Stimulated activated CD4-positive, alpha-beta T cell treated with anti-CD3 and anti-CD28 coated beads, Interleukin-2, amount 100 ng/mL, for 4 hours (primary cell): ENCODE measurements at places on chromosomes 5 and 9.

DNA sequence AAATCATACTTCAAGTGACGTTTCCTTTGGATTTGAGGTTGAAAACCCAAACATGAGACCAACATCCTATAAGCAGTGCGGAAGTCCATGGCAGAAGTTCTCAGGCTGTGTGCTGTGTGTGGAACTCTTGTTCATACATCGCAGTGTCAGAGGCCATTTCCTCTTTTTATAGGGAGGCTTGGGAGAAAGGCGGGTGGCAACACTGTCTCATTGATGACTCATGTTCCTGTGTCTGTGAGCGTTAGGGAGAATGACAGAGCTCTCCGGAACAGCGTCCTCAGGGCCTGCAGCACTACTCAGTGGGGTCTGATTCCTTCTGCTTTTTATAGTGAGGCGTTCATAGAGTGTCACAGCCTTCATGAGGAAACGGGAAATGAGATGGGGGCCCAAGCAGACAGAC is 98.8 kb upstream of the BASP1 start:
- DNase-seq = no peak

DNA sequence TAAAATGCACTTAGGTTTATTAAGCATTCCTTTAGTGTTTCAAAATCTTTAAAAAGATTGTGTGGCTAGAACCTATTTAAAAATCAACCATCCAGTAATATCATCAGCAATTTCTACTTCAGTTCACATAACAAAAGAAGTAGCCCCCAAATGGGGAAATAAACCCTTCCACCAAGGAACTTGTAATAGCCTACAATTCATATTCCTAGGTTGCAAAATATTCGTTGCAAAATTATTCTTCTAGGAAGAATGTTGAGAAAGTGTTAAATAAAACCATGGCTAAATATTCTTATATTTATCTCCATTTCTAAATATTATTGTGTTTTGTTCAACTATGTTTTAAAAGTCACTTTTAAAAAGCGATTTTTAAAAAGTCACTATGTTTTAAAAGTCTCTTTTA is 177.9 kb upstream of the PRLR start:
- no peak for DNase-seq

DNA sequence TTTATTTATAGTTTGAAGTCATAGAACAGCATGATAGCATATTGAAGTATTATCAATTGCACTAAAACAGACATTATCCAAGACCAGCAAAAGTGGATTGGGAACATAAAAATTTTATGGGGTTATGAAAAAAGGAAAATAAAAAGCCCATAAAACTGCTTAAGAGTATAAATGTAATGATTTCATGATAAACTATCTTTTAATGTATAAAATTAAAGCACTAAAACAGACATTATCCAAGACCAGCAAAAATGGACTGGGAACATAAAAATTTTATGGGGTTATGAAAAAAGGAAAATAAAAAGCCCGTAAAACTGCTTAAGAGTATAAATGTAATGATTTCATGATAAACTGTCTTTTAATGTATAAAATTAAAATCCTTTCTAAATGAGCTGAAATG is 119.0 kb upstream of the DAPK1 start:
- no peak for DNase-seq

- DNase-seq = no peak
These were observed 32.0 kb upstream of the DHFR start for GRCh38 chr5:80686757-80687156.

DNA sequence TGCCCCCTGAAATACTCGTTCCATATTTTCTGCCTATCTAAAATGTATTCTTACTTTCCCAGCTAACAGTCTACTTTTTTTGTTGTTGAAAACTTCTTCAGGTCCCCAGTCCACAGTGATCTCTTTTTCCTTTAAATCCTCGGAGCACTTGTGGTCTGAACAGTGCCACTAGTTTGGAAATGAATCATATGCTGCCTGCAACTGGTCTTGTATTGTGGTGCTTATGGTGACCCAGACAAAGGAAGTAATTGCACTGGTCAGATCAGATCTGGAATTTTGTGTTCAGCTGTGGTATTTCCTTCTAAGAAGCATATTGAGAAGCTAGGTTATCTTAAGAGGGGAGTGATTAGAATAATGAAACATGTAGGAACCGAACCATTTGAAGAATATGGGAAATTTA is 2.9 kb downstream of the UNC13B start:
- no peak for DNase-seq

GRCh38 chr5:158995694-158996173 is 104.0 kb downstream of the EBF1 start:
- DNase-seq = no peak

DNA sequence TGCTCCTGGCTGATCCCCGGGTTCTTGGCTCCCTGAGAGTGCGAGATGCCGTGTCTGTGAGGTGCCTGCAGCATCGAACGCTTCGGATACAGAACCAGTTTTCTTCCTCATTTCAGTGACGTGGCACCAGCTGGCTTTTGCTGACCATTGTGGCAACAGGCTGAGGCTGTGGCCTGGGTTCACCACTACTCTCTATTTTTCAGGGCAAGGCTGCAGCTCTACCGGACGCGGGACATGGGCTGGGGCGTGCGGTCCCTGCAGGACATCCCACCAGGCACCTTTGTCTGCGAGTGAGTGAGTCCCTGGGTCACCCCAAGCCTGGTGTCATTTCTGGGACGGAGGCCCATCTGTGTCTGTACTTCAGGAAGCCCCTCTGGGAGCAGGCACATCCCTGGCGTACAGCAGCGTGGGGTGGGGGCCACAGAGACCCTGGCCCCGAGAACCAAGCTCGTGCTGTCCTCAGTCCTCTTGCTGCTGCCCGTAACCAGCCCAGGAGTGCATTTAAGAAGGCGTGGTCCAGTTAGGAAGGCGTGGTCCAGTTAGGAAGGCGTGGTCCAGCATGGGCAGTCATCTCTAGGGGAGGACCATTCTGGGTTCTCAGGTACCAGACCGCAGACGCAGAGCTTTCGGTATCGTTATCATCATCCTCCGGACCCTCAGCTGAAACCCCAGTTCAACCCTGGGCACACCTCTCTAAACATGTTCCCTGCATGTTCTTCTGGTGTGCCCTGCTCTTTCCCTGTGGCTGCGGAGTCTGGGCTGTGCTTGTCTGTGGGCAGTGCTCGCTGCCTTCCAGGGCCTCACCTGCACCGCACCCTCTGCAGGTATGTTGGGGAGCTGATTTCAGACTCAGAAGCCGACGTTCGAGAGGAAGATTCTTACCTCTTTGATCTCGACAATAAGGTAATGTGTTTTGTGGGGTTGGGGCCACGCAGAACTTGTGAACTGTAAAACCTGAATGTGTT is 60.1 kb upstream of the CACNA1B start:
- no peak for DNase-seq

- DNase-seq = no peak
These were observed 15.1 kb upstream of the ACSL6 start for GRCh38 chr5:132026516-132027008.

DNA sequence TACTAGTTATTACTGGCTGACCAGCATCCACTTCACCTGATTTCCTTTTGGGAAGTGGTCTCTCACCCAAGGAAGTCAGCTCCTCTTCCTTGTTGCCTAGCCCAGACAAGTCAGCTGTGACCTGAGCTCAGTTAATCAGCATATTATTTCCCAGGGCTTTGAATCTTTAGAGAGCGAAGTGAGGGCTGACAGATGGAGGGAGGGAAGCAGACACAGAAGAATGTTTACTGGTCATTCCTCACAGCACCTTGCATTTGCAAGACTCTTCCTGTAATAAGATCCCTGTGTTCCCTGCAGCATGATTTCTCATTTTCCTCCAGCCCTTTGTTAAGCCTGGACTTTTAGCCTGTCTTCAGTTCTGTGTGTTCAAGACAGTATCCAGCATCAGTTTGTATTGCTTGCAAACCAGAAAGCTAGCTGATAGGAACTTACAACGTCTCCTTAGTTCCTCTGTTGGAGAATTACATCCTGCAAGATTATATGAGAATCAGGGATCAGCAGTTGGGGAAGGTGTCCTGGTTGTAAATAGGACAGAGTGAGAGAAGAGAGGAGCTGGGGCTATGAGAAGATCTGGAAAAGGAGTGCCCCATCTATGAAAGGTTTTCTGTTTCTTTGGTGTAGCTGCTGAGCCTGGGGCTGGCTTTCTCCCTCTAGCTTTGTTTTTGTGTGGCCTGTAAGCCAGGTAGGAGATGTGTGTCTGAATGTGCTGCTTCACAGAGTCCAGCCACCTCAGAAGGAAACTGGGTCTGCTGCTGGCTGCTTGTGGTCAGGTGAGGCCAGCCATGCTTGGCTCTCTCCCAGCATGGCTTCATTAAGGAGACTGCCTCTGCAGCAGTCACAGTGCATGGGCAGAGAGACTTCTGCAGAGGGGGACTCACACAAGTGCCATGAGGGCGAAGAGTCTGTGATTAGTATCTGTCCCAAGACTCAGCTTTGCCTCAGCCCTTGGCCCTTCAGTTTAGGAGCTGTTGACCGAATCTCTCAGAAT is 50.3 kb downstream of the MAN2A1 start:
- no peak for DNase-seq

- DNase-seq = no peak
These were observed 34.0 kb upstream of the PPP1R2B start for GRCh38 chr5:156815988-156816599.

DNA sequence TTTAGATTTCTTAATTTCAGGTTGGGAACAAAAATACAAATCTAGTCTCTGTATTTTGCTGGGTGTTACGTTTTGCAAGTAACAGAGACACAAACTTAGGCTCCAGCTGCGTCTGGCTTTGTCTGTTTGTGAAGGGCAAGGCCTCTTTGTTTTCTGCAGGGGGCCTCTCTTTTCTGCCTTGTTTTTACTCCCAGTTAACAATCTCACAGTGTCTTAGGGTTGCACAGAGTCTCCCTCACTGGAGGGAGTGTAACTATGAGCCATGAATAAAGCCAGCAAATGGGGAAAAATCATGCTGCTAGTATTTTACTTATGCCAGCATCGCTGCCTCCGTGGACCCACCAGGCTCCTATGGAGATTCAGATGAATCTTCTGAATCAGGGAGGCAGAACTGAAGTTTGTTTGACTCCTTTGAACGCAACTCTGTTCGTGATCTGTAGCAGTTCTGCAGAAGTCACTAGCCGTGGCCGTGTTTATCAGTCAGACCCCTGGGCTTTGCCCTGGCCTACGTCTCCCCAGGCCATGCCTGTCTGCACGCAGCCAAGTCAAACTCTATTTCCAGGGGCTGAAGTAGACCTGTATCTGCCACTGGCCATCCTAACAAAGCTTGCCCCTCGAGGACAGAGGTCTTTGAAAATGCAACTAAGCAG is 77.2 kb downstream of the ATP10B start:
- DNase-seq = no peak

DNA sequence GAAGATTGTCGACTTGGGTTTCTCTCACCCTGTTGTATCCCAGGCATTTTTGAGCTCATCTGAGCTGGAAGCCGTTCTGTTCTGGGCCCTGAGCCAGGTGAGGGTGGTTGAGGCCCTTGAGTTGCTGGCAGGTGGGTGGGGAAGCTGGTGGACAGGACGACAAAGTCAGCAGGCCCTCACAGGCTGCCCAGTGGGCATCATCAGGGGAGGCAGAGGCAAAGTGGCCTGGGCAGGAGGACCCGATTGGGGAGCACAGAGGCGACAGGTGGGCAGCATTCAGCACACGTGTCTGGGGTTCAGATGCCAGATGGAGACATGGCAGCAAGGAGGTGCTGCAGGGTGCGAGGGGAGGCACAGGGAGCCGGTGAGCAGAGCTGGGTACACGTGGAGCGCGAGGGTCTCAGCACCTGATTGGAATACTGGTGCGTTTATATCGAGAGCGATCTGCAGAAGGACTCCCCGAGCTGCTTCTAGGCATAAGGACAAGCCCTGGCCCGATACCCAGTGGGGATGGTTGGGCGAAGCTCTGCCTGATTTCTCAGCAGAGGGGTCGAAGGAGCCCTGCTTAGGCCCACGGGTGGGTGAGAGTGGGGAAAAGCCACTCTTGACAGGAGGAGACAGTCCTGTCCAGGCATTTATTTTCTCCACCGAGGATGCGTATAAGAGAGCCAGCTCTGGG is 49.0 kb upstream of the SUSD3 start:
- DNase-seq = no peak

- no peak for DNase-seq
These were observed 152.2 kb downstream of the ADAMTSL1 start for GRCh38 chr9:18626046-18626698.

GRCh38 chr5:61496446-61496845 is 164.4 kb downstream of the ZSWIM6 start:
- DNase-seq = no peak

DNA sequence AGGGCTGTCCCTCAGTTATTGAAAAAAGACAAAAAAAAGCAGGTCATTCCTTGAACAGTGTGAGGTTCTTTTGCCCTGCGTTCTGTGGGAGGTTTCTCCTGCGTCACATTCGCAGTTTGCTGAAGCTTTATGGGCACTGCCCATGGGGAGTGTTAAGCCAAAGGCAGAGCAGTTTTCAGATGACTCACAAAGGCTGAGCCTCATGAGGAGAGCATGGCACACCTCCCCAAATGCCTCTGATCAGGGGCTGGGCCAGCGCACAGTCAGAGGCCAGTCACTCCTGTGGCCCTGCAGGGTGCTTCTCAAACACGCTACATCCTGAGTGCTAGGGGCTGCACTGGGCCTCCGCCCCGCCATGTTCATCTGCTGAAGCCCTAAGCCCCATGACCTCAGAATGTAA is 38.4 kb downstream of the IRX1 start:
- DNase-seq = no peak

GRCh38 chr9:129176701-129177442 is 1.2 kb downstream of the IER5L start:
- no peak for DNase-seq

GRCh38 chr5:94463739-94464138 is 154.7 kb downstream of the KIAA0825 start:
- no peak for DNase-seq

DNA sequence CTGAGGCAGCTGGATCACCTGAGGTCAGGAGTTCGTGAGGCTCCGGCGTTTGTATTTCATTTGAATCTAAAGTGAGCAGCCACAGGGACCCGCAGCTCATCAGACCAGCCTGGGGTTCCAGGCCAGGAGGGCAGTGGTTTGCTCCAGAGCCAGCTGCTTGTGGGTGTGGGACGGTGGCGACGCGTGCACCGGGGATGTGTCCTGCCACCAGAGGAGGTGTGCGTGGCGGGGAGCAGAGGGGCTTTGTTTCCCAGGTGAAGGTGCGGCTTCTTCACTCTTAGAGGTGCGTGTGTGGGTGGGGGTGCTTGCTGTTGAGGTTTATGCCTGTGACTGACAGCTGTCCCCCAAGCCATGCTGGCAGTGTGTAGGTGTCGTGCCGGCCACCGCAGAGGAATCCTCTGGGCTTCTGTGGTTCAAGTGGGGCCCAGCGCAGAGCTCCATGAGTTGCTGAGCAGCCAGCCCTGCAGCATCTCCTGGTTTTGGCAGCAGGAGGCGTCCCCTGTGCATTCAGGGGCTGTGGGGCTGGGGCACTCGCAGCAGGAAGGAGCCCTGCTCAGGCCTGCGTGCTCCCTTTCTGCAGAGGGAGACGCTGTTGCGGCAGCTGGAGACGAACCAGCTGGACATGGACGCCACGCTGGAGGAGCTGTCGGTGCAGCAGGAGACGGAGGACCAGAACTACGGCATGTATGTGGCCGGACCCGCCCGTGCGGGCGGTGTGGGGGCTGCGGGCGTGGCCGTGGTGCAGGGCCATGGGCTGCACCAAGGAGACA is 6.9 kb upstream of the AJM1 start:
- no peak for DNase-seq

GRCh38 chr5:72503888-72504491 is 3.2 kb downstream of the ZNF366 start:
- no peak for DNase-seq
